RKO (cell line): ENCODE measurements at places on chromosomes 6 and 20.

- no peak for DNase-seq
Observed at GRCh38 chr6:2225422-2226392, 19.7 kb downstream of the GMDS start.

GRCh38 chr6:64482631-64483030, 847.0 kb downstream of the PHF3 start:
- no peak for DNase-seq

- DNase-seq, result no peak
Observed at GRCh38 chr6:72954716-72955115, 270.6 kb downstream of the KHDC1L start.

GRCh38 chr20:30598460-30599230, 658.8 kb upstream of the DEFB115 start:
- DNase-seq, result no peak

DNA sequence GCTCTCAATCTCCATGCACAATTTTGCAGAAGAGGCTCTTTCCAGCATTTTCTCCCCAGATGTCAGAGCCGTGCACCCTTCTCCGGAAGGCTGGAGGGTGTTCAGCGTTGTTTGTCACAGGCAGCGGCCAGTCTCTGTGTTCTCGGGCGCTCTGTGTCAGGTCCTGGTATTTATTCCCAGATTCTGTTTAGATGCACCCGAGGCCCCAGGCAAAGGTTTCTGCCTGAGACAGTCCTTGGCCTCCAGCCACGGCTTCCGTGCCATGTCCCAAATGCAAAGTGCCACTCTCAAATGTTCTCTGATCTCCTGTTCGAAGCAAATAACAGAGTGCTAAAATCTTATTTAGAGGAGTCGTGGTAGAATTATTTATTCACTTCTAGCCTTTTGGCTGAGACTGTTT, 140.3 kb upstream of the AGPAT4 start:
- DNase-seq, result no peak
